ENCODE measurements at places on chromosomes 6 and 20.

DNA sequence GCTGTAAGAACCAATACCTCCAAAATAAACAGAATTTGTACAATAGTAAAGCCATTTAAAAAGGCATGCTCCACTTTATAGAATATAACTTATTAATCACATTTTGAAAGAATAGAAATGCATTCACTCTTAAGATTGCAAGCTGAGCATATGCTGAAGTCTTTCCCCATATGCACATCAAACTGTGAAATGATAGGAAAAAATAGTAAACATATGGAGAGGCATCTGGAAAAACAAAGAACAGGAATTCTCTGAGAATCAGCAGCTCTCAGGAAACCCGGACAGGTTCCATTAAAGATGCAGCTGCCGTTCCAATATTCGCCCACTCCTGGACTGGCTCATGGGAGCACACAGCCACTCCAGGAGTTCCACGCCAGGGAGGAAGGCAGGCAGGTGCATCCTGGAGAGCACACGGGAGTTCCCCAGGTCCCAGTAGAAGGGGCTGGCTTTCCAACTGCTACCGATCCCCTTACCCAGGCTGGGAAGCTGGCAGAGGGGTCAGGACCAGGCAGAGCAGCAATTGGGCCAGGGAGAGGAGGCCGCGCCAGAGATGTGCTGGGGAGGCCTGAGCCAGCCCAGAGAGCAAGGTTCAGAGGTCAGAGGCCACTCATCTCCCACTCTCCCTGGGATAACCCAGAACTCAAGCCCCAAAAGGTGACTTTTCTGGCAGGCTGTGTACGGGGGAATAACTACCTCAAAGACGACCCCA lies 111.1 kb downstream of the DLL1 start:
- no peak for DNase-seq

DNA sequence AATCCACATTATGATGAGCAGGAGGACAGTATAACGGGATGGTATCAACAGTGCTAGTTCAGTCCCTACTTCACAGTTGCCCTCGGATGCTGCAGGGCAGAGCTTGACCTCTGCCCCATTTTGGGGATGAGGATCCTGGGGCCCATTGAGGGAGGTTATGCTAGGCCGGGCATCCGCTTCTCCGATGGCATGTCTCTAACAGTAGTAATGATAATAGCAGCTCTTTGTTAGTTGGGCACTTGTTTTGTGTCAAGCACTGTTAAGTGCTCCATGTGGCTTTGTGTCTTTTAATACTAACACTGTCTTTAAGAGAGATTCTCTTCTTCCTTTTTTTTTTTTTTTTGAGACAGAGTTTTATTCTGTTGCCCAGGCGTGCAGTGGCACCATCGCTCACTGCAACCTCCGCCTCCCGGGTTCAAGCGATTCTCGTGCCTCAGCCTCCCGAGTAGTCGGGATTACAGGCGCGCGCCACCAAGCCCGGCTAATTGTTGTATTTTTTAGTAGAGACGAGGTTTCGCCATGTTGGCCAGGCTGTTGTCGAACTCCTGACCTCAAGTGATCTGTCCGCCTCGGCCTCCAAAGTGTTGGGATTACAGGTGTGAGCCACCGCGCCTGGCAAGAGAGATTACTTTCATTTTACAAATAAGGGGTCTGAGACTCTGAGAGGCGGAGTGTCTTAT lies 1.1 kb downstream of the MAPRE1 start:
- DNase-seq: no peak

DNA sequence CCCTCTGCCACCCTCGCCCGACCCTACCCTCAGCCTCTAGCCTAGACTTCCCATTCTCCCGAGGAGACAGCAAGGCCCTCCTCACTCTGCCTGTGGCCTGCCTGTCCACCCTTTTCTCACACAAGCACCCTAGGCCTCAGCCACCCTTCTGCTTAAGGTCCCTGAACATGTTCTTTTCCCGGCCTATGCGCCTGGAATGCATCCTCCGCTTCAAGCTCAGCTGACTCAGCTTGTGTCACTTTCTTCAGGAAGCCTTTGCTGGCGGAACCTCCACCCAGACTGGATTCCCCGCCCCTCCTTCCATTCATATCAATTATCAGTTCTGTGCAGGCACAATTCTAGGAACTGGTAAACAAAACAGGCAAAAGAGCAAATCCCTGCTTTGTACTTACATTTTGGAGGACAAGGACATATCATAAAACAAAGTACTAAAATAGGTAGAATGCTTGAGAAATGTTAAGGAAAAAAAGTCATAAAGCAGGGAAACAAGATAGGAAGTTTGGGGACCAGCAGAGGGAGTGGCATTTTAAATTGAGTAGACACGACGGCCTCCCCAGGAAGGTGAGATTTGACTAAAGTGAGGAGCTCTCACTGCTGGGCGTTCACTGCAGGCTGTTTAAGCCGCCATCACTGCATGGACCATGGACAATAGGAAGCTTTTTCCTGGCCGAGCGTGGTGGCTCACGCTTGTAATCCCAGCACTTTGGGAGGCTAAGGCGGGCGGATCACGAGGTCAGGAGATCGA lies 17.9 kb upstream of the SNHG17 start:
- DNase-seq: no peak

DNA sequence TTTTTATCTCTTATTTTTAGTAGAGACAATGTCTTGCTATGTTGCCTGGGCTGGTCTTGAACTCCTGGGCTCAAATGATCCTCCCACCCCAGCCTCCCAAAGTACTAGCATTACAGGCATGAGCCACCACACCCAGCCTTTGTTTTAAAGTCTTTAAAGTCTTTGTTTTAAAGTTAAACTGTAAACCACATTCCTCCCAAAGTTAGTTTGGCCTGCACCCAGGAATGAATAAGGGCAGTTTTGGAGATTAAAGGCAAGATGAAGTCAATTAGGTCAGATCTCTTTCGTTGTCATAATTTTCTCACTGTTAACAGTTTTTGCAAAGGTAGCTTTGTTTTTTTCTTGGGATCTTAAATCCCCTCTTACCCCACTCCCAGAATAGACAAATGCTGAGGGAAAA lies 63.8 kb downstream of the UBR2 start:
- no peak for DNase-seq

GRCh38 chr6:100673641-100674040 lies 207.5 kb downstream of the ASCC3 start:
- no peak for DNase-seq

DNA sequence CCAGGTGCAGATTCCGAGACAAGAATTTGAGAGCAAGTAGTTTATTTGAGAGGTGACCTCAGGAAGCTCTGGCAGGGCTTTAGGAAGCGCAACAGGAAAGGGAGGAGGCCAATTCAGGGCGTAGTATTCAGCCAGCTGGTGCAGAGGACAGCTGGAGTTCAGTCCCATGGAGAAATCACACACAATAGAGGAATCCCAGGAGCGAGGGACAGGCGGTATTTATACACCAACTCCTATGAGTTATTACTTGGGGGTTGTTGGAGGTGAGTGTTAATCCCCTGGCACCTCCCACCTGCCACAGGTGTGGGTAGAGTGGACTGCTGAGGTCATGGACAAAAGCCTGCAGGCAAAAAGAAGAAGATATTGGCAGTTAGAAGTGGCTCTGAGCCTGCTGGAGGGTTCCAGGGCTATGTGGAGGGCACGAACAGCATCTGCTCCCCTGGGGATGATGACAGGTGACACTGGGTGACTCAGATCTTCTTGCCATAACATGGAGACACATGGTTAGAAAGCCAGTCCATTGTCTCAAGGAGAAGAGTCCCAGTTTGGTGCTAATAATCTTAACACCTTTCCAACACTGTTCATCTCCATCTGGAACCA lies 13.9 kb upstream of the SULF2 start:
- DNase-seq: no peak

GRCh38 chr6:39980839-39981580 lies 46.7 kb upstream of the MOCS1 start:
- DNase-seq: peak; percentile 2

GRCh38 chr20:18835466-18836256 lies 22.1 kb downstream of the SCP2D1 start:
- DNase-seq: no peak
